ENCODE measurements at places on chromosomes 7 and 10.

DNA sequence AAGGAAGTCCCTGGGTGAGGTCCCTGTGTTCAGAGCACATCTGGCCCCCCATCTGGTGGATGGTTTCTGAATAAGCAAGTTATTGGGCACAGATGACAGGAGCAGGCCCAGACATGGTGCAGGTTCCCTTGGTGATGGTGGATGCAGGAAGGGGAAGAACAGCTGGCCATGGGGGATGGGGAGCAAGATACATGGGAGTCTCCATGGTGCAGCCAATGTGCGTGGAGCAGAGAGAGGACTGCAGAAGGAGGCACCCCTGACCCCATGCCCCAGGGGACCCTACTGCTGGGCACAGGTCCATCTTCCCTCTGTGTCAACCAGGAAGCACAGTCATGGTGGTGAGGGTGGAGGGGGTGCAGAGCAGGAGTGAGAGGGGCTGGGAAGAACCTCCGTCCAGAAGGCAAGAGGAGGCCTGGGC, 43.8 kb upstream of the RABGEF1 start:
- DNase-seq = no peak

- no peak for DNase-seq
Observed at GRCh38 chr7:27186668-27187474, 1.8 kb upstream of the HOXA11 start.

- DNase-seq = no peak
Observed at GRCh38 chr7:134799377-134799776, 19.9 kb downstream of the CALD1 start.

DNA sequence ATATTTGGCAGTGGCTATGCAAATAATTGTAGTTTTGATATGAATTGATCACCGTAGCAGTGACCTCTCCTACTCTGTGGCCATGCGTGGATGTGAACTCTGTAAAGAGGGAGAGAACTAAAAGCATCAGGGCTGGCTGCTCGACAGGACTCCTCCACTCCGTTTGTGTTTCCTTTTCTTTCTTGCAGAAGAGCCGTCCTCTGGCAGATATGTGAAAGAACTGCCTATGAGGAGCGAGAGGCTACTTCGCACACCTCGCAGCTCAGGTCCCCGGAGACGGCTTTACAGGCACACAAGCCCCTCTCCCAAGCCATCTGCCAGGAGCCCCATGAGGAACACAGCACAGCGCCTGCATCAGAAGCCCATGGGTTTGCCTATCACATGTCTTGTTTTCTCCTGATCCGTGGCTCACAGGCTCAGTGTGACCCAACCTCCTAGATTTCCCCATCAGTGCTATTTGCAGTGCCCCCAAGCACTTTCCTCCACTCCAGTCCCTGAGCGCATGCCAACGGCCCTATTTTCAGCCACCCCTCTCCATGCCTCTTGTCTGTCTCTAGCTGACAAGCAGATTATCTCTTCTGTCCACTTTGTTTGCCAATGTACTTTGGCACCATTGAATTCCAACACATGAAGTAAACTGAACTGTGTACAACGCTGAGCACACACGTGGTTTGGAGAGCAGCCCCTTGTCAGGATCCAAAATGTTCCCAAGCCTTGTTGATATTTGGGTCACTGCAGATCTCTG, 164.3 kb upstream of the AKR1E2 start:
- no peak for DNase-seq

Data from activated CD4-positive, alpha-beta T cell treated with anti-CD3 and anti-CD28 coated beads, Interleukin-2, amount 50 U/mL, for 1 hour (primary cell).